ENCODE measurements at places on chromosomes 12 and 14.

- no peak for DNase-seq
Observed at GRCh38 chr12:116977465-116978380, 67.0 kb downstream of the FBXW8 start.

DNA sequence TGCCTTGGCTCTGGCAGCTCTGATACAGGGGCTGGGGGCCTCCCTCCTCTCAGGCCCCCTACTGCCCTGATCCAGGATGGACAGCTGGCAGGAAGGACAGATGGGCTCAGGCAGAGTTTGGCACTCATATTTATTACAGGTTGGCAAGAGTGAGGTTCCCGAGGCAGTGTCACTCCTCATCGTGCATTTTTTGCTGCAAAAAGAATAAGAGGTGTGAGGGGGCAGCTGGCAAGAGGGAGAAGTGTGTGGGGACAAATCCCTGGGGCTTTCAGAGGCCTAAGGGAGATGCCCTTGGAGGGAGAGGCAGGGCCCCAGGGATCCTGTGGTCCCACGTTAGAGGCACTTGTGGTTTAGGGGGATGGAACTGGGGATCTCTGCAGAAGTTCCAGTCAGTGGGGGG is 5.0 kb downstream of the CMTM5 start:
- DNase-seq: no peak

DNA sequence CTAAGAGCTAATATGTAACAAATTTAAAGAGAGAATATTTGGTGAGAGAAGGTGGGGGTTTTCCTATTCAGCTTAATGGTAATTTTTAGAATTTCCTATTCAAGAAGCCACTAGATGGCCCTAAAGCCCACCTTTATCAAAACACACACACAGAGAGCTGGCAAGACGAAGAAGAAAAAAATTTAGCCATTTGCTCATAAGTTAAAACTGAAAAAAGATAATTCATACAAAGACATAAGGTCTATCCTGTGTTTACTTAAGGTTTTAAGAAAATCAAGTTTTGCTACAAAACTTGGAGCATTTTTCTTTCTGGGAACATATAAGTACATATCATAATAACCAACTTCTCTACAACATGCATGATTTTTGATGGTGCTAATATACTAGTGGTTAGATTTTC is 46.8 kb upstream of the PCED1B start:
- DNase-seq: peak; percentile 77

DNA sequence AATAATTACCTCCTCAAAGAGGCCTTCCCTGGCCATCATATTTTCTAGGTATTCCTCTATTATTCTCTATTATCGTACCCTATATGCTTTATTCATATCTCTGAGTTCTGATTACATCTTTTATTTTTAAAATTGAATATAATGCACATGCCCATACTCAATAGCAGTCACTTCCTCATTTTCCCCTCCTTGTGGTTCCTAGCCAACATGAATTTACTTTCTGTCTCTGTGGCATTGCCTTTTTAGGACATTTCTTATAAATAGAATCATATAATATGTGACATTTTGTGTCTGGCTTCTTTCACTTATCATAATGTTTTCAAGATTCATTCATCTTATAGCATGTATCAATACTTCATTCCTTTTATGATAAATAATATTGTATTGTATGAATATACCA is 74.4 kb upstream of the TRHDE start:
- no peak for DNase-seq

DNA sequence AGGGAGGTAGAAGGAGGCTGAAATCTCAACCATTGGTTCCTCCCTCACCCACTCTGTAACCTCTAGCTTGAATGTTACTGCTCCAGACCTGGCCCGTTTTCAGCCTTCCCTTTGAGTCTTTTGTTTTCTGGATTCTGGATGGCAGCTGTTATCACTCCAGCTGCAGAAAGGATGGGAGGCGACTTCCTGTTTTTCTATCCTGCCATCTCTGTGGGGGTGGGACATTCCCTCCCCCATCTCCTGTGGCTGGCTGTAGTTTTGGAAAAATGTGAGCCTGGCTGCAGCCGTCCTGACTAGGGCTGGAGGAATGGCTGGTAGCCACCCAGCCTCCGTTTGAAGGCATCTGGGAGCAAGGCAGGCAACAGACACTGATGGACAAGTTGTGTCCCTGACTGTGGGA is 2.9 kb upstream of the PPFIBP1 start:
- DNase-seq: peak; percentile 31

GRCh38 chr12:84073401-84073800 is 839.2 kb downstream of the SLC6A15 start:
- no peak for DNase-seq

DNA sequence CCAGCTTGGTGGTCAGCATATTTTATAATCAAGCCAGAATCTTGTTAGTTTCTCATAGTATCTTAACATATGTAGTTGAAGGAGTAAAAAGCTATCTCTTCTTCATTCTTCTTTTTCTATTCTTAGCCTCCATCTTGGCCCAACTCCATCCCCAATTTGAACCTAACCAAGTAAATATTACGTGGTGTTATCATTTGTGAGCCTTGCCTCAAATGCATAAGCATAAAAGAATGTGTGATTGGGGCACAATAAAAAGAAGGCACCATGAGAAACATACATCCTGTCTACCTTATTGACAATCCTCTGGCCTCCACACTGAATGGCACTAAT is 181.4 kb upstream of the BMP4 start:
- no peak for DNase-seq

DNA sequence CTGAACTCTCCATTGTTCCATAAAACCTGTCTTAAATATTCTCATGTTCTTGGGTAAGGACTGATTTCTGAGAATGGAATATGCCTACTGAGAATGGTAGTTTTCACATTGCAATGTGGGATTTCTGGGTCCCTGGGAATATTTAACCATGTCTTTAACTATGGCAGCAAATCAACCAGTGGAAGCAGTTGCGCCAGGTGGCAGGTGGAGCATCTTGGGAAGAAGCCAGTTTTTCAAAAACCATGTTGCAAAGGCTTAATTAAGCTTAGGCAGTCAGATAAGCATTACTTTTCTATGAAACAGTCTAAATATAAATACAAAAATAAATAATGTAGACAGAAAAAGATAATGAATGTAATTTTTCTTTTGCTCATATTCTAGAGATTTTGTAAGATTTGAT is 448.1 kb downstream of the ADAMTS20 start:
- no peak for DNase-seq

- peak; percentile 86 for DNase-seq
Observed at GRCh38 chr14:103140316-103141109, 17.3 kb downstream of the TNFAIP2 start.

GRCh38 chr14:90342327-90342726 is 10.6 kb upstream of the NRDE2 start:
- DNase-seq: no peak

DNA sequence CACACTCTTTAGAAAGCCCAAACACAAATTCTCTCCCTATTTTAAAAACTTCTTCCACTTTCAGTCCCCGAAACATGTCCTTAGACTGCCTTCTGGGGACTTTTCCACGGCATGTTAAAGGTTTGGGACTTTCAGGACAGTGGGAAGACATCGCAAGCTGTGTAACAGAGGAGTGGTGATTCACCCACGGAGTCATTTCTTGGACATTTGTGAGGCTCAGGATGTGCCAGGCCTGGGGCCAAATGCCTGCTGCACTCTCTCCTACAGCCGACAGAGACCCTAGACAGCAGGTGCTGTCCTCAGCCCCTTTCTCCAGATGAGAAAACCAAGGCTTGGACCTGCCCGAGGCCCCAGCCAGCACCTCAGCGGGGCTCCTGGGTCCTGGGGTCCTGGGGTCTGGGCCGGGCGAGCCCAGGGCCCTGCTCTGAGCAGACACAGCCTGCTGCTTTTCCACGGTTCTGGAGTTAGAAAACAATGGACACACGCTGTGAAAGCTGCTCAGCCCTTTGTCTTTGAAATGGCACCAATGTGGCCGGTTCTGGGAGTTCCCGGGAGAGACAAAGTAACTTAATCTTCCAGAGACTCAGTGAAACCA is 370.2 kb upstream of the SFSWAP start:
- no peak for DNase-seq

GRCh38 chr14:81509321-81509720 is 24.3 kb downstream of the SEL1L start:
- no peak for DNase-seq

GRCh38 chr12:132165584-132165983 is 21.3 kb downstream of the NOC4L start:
- no peak for DNase-seq

DNA sequence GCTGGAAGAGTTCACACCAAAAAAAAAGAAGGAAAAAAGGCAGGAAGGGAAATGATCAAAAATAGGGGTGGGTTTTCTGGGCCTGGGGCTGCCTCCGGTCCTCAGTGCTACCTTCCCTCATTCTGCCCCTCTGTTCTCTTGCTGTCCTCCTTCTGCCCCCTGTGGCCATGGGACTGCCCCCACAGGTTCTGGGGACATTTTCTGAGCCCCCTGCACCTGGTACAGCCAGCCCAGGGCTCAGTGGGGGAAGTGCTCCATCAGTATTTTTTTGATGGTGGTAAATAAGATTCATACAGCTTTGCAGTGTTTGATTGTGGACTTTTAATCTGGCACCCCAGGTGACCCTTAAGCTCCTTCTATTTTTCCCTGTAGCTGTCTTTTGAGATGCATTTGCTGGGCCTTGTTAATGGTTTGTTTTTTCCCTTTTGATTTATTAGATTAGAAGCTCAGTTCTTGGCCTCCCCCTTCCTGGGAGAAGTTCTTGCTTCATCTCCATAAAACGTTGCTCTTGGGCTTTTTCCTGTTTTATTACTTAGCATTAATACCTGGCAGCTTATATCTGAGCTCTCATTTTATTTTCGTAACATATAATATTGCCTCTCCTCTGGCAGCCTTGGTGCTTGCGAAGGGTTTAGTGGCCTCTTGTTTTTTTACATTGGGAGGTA is 43.1 kb downstream of the CHST11 start:
- DNase-seq: no peak
